ENCODE measurements at places on chromosomes 5 and 9.

DNA sequence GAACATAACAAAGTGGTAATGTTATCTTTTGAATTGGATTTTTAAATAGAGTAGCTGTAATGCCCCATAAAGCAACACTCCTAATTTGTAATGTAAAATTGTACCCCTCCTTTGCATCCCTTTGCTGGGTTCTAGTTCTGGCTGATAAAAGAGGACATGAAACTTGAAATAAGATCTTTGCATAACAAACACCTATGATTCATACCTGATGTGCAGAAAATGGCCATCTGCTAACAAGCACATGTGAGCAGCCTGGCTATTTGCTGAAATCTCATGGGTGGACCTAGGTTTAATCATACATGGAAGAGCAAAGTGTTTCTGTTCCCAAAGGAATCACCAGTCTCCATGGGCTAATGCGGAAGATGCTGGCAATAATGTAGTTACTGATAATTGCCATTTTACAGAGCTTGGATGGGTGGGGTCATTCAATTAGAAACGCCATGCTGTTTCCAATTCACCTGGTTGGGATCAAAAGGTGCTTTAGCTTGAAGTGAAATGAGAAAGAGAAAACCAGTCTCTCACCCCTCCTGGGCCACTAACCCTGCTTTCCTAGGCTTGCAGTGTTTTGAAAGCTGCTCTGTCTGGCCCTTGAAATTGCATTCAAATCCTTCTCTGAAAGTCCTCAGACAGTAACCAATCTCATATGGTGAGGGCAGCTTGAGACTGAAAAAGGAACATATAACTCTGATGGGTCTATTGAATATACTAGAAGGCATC lies 585.1 kb downstream of the TLE4 start:
- DNase-seq = no peak

DNA sequence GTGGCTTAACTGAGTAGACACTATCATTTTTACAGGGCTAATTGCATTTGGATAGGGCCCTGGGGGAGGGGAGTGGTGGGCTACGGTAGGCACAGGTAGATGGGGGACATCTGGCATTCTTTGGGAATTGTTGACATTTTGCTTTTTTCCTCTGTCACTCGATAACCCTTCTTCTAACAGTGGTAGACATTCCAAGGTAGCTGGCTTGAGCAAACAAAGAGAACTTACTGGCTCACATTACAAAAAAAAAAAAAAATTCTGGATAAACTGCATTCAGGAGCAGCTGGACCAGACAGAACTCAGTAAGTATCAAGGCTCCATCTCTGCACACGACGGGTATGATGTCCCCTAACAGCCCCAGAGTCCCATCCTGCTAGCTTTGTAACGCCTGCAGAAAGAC lies 585.2 kb downstream of the ZNF608 start:
- DNase-seq = no peak

GRCh38 chr9:4902135-4902475 lies 83.0 kb upstream of the JAK2 start:
- no peak for DNase-seq

GRCh38 chr5:137078171-137078665 lies 420.9 kb downstream of the SPOCK1 start:
- DNase-seq = no peak

DNA sequence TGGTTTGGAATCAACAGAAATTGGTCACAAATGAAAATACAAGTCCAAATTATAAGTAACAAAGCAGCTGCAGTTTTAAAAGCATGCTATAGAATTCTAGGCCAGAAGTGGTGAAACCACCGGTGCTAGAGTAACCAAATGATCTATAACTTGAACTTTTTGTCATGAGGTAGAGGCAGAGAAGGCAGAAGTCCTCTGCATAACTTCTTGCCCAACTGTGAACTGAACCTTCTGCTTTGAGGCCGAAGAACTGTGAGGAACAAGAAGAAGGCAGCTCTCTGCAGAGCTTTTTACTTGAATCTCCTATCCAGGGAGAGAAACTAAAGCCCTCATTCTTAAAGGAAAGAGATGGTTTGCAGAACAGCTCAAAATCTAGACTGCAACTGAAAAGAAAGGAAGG lies 36.2 kb upstream of the TENT2 start:
- no peak for DNase-seq

DNA sequence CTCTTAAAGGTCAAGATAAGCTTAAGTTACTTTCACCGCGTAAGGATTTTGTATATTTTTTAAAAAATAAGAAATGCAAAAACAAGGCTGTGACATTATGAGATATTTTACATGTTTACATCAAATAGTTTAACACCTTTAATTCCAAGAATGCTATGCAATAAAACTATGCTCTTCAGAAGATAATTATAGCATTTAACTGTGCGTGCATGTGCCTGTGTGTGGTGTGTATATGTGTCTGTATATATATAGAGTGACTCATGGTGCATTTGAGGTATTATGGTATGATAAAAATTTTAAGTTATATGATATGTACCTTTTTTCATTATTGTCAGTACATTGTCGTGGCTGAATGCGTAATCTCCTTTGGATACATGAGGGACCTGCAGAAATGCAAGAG lies 539.3 kb downstream of the PDE4D start:
- no peak for DNase-seq

DNA sequence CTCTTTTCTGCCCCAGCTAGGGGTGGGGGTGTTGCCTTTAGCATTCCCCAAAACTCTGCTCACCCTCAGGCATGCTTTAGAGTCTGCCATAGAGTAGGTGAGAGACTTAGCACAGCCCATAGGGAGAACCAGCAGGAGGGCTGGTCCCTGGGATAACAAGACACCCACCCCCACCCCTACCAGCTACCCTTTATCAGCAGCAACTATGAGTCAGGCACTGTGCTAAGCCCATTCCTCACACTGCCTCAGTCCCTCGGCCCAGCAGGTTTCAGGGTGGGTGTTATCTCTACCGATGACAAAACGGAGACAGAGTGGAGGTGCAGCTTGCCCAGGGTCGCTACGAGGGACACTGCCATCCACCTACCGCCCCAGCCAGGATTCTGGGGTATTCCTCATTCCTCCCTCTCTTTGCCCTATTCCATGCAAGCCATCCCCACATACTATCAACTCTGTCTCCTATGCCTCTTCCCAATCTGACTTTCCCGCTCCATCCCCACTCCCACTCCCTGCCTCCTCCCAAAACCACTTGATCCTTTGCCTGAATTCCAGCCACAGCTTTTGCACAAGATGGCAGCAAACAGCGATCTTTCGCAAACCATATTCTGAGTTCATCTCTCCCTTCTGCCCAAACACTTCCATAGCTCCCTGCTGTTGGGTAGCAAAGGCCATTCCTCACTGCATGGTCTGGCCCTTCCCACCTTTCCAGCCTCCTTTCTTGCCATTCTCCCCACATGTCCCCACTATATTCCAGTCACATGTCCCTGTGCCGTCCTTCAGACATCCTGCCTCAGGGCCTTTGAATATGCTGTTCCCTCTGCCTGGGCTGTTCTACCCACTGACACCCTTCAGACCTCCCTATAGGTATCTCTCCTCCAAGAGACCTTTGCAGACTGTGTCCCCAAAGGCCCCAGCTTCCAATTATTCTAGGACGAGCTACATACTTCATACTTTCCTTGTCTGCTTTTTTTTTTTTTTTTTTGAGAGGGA lies 5.1 kb downstream of the CIZ1 start:
- DNase-seq = no peak

- DNase-seq = no peak
Observed at GRCh38 chr5:173974688-173975239, 14.2 kb upstream of the C5orf47 start.

GRCh38 chr5:121962347-121962670 lies 534 bp downstream of the SRFBP1 start:
- no peak for DNase-seq

DNA sequence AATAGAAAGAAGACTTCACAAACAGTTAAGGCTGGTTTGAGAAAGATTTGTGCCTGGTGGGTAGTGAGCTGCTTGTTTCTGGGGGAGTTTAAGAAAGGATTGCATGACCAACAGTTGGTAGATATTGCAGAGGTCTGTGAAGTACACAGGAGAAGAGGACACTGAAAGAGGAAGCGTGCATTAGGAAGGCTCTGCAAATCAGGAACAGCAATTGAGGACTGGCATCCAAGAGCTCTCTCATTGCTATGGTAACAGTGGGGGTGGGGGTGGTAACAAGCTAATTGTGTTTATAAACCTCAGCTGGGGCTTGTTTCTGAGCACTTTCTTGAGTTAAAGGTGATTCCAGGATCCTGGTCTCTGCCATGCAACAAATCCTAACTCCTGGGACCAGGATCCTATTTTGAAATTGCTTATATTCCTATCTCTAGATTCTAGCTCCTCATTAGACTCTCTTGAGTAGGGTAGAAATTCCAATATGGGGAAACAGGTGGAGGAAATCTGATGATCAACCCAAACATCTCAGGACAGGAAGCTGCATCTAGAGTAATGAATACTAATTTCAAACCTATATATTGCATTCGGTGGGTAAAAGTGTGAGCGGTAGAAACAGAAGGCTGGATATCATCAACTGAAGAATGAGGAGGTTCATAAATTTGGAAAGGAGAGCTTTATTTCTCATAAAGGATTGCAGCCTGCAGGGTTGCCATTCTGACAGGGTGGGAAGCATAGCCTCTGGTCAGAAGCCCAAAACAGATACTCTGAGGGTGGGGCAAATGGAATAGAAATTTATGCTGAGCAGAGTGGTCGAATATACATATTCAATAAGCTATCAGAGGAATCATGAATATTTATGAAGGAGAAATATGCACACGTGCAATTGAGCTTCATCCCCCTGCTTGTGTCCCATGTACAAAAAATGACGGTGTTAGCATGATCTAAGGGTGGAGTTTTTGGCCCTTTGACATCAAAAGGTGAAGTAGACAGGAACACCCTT lies 79.4 kb downstream of the PTTG1 start:
- DNase-seq = no peak

DNA sequence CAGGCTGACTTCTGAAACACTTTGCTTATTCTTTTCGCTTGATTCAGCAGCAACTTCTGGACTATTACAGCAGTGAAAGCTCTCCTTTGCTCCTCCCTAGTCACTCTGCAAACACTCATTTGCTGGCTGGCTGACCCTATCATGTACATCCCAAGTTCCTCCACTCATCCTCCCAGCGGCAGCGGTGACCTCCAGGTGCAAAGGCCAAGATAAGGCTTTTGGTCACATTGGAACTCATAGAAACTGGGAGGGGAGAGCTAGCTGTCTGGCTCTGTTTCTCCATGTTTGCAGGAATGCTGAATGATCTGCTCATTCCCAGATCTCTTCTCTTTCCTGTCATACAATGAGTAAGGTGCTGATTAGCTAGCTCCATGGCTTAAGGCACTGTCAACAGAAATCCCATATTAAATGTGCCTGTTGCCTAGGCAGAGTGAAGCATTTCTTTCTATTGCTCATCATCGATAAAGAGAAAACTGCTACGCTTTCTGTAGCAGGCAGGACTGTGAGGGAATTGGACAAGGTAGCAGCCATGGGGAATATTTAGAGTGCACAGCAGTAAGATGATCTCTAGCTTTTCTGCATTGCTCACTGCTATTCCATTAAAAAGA lies 250.5 kb upstream of the PDE4D start:
- DNase-seq = no peak

DNA sequence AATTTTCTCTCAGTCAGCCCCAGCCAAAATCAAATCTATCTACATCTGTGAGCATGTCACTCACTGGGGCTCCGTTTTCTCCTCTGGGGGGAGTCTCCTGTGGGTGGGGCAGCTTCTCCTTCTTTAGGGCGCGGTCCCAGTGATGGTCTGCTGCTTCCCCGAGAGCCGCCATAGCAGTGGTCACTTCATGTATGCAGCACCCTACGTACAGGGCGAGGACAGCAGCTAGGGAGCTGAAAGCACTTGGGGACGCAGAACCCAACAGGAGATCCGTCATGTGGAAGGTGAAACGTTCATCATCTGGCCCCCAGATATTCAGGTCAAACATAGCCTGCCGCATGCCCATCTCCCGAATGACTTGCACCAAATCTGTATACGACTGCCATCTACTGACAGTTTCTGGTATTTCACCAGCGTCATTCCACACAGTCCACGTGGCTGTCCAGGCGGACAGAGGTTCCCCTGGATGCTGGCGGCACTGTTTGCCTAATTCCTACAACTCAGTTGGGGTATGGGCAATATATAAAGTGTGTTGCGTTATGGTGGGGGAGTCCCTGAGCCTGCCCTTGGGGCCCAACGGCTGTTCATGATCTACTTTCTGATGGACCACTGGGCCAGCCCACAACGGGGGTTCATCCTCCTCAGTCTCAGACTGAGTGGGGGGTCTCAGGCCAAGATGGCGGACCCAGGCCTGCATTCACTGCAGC lies 795.0 kb downstream of the EFNA5 start:
- DNase-seq = no peak

- no peak for DNase-seq
Observed at GRCh38 chr5:84301535-84301934, 83.1 kb downstream of the EDIL3 start.
